Substantia nigra (tissue), 51 donors: ENCODE measurements at places on chromosomes 16 and 17.

DNA sequence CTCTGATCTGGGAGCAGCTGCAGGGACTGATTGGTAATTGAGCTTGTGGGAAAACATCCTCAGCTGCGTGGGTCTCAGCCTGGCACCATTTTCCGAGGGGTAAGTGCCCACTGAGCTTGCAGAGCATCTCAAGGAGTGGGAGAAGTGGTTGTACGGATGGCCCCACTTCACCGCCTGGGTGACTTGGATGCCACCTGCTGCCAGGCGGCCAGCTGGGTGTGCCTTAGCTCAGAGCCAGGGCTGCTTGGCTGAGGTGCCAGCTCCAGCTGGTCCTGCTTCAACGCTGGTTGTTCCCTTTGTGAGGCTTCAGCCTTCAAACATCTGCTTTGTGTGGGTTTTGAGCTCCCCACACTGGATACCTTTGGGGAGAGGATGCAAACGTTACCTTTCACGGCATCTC, 482.7 kb upstream of the EEF2KMT start:
- no peak for DNase-seq

DNA sequence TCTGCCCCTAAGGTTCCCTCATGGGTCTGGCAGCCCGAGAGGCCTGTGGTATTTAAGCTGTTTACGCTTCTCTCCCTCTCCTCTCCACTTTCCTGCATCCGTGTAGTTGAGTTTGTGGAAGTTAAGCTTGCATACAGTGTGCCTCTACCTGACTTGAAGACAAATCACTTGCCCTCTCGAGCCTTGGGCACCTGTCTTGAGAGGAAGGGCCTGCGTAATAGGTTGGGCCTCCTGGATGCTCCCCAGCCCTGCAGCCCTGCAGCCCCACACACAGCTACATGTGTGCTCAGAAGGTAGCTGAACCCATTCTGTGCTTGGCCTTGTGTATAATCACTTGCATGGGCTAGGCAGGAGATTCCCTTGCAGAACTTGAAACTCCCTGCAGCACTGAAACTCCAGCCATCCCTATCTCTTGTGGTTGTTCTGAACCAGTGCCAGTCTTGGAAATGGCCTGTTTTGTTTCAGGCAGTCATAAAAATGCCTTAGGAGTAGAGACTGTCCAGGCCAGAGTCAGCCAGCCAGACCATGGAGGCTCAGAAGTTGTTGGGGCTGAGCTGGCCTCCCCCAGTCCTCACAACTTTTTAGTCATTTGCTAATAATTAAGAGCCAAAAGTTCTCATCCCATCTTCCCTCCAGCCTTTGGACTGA, 134.6 kb downstream of the CLEC16A start:
- no peak for DNase-seq

- no peak for DNase-seq
Observed at GRCh38 chr17:47205419-47205963, 3.7 kb upstream of the MYL4 start.

- DNase-seq = peak; percentile 94
Observed at GRCh38 chr16:11797166-11797956, at the start of gene ZC3H7A. TSS of gene ZC3H7A (minus strand) at chr16:11797258. CDS start at chr16:11782354, 14,904 bp downstream.

DNA sequence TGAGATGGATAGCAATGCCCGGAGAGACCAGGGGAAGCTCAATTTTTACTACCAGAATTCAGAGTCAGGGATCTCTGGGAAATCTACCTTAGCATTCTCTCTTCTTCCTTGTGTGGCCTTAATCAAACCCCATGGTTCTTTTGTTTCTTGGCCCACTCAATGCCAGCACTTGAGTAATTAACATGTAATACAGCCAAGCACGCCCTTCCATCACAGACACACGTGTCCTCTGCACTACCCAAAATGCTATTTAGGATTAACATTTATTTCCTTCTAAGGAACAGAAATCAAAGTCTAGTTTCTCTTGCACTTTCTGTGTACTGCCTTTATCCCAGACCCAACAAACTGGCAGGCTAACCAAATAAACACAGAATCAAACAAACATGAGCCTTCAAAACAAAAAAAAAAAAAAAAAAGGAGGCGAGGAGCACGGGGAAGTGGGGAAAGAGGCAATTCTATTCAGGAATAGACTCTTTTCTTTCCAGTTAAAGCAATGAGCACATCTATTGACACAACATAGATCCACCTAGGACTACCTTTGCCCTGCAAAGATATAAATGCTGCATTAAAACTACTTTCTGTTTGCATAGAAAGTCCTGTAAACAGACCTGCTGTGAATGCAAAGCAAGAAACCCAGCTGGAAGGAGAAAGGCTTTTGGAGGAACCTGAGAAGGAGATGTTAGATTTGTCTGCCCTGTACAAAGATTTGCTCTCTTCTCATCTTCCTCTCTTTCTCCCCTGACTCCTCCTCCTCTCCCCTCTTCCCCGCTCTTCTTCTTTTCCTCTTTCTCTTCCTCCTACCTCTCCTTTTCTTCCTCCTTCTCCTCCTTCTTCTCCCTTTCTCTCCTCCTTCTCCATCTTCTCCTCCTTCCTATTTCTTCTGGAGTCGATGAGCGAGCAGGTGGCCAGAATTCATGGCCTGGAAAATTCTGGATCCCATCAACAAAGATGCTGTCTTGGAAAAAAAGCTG, 294.4 kb downstream of the NPIPA8 start:
- no peak for DNase-seq

- no peak for DNase-seq
Observed at GRCh38 chr16:8374586-8375231, 215.6 kb downstream of the TMEM114 start.

DNA sequence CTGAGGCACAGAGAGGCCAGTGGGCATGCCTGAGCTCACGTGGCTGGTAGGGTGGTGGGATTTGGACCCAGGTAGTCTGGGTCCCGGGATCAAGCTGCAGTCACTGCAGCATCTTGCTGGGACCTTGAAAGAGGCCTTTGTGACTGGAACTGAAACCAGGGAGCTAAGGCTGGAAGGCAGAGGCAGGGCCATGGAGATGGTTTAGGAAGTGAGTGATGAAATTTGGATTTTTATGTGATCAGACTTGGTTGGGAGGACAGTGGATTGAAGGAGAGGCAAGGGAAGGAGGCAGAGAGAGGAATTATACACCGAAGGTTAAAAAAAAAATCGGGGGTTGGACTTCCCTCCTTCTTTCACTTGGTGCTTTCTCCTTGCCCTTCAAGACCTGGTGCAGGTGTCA, 255.4 kb upstream of the CACNG5 start:
- DNase-seq = no peak

DNA sequence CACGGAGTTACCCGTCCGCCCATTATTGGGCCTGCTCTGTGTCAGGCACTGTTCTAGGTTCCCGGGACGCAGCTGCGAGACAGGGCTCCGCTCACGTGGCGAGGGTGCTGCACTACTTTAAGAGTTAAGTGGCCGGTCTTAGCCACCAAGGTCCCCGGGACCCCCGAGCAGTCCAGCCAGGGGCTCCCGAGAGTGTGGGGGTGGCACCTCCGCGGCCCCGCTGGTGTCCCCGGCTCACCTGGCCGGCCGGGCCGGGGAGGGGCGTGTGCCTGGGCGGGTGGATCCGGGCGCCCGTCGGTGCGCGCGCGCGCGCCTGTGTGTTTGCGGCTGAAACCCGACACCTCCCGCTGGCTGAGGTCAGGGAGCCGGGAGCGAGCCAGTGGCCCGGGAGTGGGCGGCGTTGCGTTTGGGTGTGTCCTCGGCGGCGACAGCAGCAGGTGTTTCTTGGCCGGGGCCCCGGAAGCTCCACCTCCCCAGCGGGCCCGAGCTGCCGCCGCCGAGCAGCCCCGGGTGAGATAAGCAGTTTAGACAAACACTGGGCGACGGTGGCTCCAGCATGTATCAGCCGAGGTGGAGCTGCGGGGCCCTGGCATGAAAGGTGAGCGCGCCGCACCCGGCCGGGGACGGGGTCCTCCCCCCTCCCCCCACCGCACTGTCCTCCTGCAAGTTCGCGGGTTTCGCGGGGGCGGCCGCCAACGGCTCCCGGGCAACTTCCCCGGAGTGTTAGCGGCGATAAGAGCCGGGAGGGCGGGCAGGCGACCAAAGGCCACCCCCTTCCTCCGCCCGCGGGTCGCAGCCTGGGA, at the start of gene GSE1:
TSS of gene GSE1 (plus strand) at position 522 of the 803 bp plus-strand sequence. CDS start at position 592, 70 bp downstream.
- DNase-seq = no peak

GRCh38 chr16:55284718-55285099, 39.3 kb upstream of the IRX6 start:
- DNase-seq = no peak

DNA sequence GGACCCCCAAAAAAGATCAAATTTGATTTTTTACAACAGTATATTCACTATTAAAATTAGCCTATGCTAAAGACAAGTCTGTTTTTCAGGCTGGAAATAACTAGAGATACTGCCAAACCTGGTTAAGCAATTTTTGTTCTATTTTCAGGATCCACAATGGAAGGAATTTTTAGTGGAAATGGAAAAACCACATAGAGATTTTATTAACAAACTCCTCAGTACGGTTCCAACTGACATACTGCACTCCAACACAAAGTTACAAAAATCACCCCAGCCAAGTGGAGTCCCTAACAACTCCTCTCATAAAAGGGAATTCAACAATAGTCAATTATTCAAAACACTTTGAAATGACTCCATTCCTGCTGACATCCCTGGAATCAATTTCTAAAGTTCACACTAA, 101.6 kb upstream of the TOB1 start:
- no peak for DNase-seq

DNA sequence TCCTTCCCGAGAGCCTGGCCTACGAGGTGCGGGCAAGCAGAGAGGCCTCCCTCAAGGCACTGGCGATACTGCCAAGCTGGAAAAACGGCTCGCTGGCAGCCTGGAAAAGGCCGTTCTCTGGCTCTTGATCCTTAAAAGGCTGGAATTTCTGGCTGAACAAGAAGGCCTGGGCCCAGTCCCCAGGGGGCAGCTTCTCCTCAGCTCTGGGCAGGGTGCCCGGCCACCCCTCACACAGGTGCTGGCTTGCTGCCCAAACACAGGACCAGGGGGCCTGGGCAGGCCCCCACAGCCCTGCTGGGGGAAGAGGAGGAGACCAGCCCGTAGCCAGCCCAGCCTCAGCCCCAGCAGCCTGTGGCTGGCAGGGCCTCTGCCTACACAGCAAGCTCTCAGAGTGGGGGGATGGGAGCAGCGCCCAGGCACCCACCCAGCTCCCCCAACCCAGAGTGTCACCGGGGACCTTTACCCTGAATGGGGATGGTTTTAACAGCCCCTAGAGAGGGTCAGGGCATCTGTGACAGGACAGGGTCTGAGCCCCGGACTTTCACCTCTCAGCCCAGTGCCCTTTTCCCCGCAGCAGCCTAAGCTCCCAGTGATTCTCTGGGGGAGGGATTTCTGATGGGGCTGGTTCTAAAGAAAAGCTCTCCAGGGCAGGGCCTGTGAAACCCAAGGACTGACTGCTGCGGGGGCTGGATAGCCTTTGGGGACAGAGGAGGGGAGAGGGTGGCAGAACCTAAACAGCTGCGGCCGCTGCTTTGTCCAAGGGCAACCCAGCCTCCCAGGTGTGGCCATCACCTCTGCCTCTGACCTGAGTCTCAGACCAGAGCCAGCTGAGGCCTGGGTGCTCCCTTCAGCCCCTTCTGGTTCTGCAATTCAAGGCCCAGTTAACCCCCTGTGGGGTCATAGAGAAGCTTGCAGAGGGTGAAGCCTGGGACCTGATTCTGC, 38.6 kb upstream of the TOB1 start:
- DNase-seq = peak; percentile 69

DNA sequence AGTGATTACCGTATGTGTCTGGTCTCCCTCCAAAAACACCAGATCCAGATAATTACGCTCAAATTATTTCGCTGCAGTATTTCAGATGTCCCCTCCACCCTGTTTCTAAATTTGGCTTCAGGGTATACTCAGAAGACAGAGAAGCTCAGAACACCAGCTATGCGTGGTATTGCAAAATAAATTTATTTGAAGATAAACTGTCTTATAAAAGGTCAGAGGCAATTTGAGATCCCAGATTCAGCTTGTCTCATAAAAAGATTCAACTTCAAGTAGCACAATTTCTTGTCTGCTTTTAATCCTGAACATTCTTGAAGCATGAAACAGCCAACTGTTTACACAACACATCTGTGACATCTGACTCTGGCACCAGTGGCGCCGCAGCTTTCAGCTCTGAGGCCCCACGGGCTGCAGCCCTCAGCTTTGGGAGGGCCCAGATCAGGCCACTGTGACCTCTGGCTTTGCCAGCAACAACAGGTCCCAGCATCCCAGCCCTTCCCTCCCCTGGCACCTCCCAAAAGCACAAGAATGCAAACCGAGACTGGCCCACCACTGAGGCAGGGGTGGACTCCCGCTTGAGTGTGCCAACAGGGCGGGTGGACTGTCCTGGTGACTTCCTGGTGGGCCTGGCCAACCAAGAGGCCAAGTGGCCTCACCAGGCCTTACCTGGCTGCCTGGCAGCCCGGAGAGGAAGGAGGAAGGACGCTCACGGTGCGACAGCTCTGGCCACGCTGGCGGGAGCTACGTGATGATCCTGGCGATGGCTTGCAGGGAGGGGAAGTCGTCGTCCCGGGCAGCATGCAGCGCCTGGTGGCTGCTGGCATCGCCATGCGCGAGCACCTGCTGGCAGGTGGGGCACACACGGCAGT, 8.0 kb downstream of the SYNGR3 start:
- no peak for DNase-seq

GRCh38 chr17:9026741-9027140, 5.4 kb downstream of the NTN1 start:
- no peak for DNase-seq

DNA sequence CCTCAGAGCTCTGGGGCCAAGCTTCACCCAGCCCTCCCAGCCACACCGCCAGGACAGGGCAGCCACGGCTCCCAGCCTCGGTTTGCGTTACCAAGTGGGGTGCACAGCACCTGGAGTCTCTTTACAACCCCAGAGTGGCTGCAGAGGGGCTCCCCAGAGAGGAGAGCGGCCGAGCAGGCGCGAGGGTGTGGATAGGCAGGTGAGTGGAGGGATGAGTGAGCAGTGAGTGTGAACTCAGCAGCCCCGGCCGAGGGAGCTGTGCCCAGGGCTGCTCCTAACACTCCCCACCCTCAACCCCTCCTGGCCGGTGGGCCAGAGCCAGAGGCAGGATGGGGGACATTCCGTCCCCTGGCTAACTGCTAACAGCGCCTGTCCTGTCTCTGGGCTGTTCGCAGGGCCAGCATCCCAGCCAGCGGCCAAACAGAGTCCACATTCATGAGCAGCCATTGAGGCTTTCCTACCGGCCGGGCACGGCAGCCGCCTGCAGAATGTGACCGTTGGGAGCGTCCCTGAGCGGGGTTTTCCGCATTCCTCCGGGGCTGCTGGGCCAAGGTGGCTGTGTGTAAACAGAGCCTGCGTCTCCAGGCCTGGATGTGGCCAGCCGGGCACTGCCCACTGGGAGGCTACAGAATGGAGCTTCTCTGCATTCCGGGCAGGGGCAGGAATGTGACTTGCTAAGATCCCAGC, 5.3 kb downstream of the ZNF469 start:
- peak; percentile 68 for DNase-seq

GRCh38 chr16:69253870-69254341, 57.2 kb upstream of the VPS4A start:
- DNase-seq = no peak

DNA sequence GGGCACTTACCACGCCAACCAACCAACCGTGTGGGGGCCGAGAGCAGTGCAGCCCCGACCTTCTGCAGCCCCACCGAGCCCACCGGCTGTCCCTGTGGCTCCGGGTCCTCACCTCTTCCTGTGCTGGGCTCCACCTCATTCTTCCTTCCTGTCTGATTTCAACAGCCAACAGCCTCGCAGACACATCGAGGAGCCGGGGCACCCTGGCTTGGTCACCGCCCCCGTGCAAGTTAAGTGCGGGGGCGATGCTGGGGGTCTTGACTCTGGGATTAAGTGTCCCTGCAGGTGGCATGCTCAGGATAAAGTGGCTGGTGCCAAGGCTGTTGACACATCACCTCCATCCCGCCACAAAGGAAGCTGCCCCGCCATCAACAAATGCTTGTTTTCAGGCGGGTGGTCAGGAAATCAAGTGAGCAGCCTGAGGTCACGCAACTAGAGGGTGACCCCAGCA, at the start of gene NLRC3:
TSS of gene NLRC3 (minus strand) at position 102 of the 451 bp plus-strand sequence. CDS start 12,367 bp downstream, outside the sequence.
- DNase-seq = no peak
